ENCODE measurements at places on chromosomes 3 and 15. TPM values are rescaled to one million over a fixed set of nuclear protein-coding genes. Genes with fewer than 3 reads are reported as not detected.

Gene CCDC54
- total RNA-seq: not detected

Gene SAMD7
- not detected for total RNA-seq

DNA sequence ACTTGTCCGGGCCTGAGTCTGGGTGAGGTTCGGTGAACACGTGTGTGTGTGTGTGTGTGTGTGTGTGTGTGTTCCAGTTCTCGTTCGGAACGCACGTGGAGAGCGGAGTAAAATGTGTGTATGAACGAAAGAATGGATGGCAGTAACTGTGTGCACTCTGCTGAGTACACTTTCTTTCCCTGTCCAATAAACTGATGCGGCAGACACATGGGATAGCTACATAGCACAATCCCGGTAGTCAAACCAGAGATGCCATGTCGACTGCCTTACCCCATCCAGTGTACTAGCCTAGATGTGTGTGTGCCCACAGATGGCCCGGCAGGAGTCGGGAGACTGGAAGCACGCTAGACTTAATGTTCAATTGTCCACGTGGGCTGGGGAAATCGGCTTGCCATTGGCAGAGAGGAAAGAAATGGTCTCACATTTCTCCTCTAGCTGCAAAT lies 507 bp upstream of the GOLIM4 start:
- peak overlapping the region; percentile 63 for H3K4me3 ChIP-seq
- DNase-seq: peak; percentile 68
- H3K27ac ChIP-seq: peak overlapping the region; percentile 92
- no peaks in the 10 kb centered on the region for H3K36me3 ChIP-seq
- no peaks in the 10 kb centered on the region for H3K27me3 ChIP-seq
- no peaks in the 10 kb centered on the region for H3K4me1 ChIP-seq

DNA sequence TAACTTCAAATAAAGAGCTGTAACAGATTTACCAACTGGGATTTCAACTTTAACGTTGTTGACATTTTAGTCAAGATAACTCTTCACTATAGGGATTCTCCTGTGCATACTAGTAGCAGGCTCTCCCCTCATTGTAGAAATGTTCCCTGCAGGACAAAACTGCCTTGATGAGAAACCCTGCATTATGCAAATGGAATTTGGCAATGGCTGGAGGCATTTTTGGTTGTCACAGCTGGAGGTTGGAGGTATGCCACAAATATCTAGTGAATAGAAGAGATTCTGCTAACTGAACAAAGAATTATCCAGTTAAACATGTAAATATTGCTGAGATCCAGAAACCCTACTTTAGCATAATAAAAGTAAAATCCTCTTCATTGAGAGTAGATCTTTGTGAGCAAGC lies 928.8 kb upstream of the ALCAM start:
- H3K27ac ChIP-seq: no peak overlapping the region
- no peaks in the 10 kb centered on the region for H3K36me3 ChIP-seq

DNA sequence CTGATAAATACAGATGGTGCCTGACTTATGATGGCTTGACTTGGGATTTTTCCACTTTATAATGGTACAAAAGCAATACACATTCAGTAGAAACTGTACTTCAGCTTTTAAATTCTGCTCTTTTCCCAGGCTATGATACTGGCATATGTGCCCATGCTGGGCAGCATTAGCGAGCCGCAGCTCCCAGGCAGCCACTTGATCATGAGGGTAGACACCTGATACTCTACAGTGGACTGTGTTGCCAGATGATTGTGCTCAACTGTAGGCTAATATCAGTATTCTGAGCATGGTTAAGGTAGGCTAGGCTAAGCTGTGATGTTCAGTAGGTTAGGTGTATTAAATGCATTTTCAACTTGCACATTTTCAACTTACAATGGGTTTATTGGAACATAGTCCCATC lies 17.7 kb upstream of the FEM1B start:
- no peak overlapping the region for H3K4me3 ChIP-seq
- H3K27ac ChIP-seq: no peak overlapping the region

DNA sequence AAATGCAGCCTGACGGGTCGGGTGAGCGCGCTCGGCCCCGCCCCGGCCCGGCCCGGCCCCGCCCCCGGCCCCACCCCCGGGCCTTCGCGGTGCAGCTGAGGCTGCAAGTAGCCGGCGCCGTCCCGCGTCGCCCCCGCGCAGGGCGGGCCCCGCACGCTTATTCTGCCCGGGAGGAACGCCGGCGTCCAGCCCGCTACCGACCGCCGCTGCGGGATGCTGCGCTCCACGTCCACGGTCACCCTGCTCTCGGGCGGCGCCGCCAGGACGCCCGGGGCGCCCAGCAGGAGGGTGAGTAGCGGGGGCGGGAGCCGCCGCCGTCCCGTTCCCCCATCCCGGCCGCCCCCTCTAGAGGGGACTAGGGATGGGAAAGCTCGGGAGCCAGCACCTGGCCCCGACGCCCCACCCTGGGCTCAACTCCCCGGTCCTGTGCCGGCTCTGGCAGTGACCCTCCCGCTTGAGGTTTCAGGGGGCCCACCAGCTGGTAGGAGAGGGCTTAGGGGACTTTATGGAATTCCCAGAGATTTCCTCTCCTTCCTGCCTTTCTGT lies at the start of gene MYZAP:
Gene MYZAP (plus strand): TSS at position 83 of the 546 bp plus-strand sequence. CDS start 131 bp downstream, at position 214.
- H3K27ac ChIP-seq: no peak within 1 kb of the TSS
- H3K4me1 ChIP-seq: no peaks in the 10 kb centered on the region
- H3K27me3 ChIP-seq: no peaks in the 10 kb centered on the region

DNA sequence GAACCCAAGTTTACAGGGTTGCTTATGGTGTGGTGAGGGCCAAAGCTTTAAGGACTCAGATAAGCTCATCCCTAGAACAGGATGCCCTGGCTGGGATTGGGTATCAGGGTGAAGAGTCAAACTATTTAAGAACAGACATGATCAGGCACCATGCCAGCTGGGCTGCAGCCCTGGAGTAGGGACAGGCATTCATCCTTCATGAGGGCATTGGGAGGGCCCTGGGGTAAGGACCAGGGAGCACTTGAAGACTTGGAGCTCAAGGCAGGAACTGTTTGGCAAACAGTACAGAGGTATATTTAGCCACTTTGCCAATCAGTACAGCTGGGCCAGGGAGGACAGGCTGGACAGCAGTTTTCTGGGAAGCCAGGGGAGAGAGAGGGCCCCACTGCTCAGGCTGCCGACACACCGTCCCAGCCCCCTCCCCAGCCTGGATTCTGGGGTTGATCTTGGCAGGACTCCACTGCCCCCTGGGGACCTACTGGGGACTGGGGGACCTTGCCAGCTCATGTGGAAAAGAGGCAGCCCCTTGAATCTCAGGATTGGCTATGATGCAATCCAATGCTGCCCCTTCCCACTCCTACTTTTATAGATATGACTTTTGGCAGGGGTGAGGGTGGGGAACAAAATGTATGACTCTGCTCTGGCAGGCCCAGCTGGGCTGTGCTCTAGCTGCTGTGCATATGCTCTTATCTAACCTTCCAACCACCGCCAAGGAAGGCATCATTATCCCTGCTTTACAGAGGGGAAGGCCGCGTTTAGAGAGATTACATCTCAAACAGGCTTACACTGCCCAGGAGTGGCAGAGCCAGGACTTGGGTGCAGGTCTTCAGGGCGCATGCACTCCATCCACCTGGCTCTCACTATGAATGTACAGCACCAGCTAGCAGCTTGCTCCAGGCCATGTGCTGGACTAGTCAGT lies 2.3 kb downstream of the PLA2G4E start:
- H3K36me3 ChIP-seq: no peaks in the 10 kb centered on the region
- no peaks in the 10 kb centered on the region for H3K27me3 ChIP-seq
- no peaks in the 10 kb centered on the region for H3K4me1 ChIP-seq
- DNase-seq: no peak

DNA sequence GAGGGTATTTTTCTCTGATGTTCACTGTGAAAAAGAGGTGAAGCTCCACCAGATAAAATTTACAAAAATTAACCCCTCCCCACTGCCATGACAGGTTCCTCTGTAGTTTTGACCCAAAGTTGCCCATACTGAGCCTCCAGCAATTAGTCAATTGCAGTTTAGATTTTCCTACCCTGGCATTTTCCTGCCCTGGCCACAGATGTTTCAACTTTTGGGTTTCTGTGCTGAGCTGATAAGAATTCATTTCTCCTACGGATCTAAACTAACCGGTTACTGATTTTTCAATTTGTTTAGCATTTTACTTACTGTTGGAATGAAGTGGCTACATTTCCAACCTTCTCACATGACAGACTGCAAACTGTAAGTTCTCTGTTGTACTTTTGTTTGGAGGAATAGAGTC lies 1346.1 kb upstream of the EPHA6 start:
- H3K36me3 ChIP-seq: no peaks in the 10 kb centered on the region
- no peak overlapping the region for H3K4me3 ChIP-seq
- DNase-seq: no peak
- no peaks in the 10 kb centered on the region for H3K27me3 ChIP-seq

Gene RNF7
- total RNA-seq: 31.0 TPM
